Stimulated activated CD4-positive, alpha-beta T cell treated with anti-CD3 and anti-CD28 coated beads, Interleukin-2, amount 100 ng/mL, for 24 hours (primary cell): ENCODE measurements at places on chromosomes 12 and 14.

GRCh38 chr14:32343926-32344430 lies 14.9 kb downstream of the AKAP6 start:
- DNase-seq: no peak

GRCh38 chr14:78697341-78697740 lies 527.2 kb downstream of the NRXN3 start:
- no peak for DNase-seq

DNA sequence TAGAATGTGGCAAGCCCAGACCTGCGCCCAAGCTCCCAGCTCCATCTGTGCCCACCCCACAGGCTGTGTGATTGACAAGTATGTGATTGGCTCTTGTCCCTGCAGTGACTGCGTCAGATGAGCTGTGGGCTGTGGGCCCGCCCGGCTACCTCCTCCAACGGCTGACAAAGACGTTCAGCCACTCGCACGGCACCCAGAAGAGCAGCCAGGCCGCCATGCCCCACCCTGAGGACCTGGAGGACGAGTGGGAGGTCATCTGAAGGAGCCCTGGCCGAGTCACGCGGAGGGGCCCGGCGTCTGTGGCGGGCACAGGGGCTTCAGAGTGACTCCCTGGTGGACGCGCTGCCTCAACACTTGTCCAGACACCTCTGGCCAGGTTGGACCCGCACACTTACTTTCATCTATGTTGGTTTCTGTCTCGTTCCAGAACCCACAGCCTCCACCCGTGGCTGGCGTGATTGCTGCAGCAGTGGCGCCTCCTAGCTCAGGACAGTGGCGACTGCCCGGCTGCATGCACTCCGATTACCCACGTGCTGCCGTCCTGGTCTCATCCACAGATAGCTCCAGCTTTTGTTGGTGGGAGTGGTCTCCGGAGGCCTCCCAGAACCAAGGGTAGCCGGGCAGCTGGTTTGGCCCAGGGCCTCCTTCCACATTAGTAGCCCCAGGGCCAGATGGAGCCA lies 11.4 kb downstream of the ANKRD9 start:
- DNase-seq: no peak

GRCh38 chr14:93861836-93862235 lies 65.3 kb upstream of the FAM181A start:
- no peak for DNase-seq

DNA sequence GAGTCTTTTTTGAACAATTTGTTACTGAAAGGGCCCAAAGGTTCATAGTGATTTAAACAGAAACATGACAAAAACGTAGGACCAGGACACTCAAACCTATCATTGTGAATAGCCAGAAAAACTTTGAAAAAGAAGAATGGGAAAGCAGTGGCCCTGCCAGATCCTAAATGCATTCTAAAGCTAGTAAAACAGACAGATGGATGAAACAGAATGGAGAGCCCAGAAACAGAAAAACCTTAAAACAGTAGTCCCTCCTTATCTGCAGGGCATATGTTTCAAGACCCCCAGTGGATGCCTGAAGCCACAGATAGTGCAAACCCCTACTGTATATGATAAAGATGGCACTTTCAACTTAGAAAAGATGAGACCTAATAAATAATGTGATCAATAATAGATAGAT lies 93.7 kb downstream of the KICS2 start:
- no peak for DNase-seq

- DNase-seq: no peak
Measured at GRCh38 chr12:32826807-32827412, 69.7 kb downstream of the PKP2 start.

GRCh38 chr12:30853561-30854133 lies 72.9 kb upstream of the TSPAN11 start:
- no peak for DNase-seq

GRCh38 chr14:66365388-66365787 lies 120.8 kb upstream of the CCDC196 start:
- no peak for DNase-seq

GRCh38 chr12:19978193-19978592 lies 390.1 kb upstream of the PDE3A start:
- no peak for DNase-seq

DNA sequence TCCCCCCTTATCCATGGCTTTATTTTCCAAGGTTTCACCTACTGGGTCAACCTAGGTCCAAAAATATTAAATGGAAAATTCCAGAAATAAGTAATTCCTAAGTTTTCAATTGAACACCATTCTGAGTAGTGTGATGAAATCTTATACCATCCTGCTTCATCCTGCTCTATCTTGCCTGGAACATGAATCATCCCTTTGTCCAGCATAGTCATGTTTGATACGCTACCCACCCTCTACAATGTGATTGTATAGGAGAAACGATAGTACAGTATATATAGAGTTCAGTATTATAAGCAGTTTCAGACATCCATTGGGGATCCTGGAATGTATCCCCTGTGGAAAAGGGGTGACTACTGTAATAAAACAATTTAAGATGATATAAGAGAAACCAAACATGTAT lies 62.2 kb downstream of the IFNG start:
- no peak for DNase-seq

- peak; percentile 62 for DNase-seq
Measured at GRCh38 chr12:6946033-6946919, 2.5 kb downstream of the C12orf57 start.

DNA sequence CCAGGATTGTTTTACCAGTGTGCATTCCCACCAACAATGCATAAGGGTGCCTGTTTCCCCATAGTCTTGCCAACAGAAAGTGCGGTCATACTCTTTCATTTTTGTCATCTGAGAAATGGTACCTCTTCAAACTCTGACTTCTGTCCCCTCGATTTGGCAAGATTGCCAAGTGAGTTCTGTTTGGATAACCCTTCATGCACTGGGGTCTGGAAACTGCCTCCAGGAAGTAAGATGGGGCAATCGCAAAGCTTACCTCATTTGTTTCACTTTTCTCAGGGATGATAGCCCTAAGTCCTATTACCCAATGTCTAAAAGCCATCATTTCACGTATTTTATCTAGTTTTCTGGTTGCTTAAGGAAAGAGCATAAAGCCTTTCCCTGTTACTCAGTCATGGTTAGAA lies 28.6 kb upstream of the NR1H4 start:
- DNase-seq: no peak

- no peak for DNase-seq
Measured at GRCh38 chr14:38505973-38506249, 250.0 kb upstream of the CLEC14A start.

DNA sequence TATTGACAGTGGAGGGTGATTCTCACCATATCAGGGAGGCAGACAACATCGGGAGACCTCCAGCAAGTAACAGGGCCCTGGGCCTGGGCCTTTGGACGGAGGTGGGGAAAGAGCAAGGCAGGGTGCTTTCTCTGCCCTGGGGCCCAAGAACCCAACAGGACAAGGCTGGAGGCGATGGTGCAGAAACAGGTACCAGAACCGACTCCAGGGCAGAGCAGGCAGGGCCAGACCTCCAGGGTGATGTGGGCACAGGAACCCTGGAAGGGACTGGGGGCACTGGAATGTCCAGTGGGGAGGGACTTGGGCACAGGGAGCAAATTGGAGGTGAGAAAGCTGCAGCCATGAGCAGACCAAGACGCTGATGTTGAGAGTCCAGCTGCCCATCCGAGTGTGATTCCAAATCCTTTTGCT lies 44.4 kb downstream of the PRMT8 start:
- no peak for DNase-seq

- no peak for DNase-seq
Measured at GRCh38 chr14:61211476-61212255, 69.5 kb downstream of the TMEM30B start.

DNA sequence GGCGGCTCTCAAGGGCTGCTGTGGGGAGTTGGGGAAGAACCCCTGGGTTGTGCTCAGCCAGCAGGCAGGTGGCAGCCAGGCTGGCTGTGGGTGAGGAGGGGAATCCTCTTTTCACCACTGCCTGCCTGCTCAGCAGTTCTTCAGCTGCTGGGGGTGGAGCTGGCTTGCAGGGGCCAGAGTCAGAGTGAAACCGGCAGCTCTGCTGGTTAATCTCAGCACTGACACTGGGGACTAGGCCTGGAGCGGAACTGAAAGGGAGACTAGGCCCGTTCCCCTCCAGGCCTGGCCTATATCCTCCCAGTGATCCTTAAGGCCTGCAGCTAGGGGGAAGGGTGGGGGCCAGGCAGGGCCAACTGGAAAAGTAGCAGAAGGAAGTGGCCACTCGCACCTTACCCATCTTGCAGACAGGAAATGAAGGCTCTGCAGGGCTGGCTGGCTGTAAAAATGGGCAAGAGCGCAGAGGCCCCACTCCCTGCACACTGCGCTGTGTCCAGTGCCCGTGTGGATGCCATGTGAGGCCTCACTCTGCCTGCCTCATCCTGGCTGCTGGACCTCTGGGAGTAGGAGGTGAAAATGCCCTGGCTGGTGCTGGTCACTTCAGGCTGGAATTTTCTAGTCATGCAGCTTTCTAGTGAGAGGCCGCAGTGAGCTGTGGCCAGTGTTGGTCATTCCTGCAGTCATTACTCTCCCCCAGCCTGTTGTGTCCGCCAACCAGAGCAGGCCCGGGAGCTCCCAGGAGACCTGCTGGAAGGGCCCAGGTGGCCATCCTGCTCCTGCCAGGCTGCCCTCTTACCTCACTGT lies 39.4 kb downstream of the SH2B3 start:
- peak; percentile 87 for DNase-seq

DNA sequence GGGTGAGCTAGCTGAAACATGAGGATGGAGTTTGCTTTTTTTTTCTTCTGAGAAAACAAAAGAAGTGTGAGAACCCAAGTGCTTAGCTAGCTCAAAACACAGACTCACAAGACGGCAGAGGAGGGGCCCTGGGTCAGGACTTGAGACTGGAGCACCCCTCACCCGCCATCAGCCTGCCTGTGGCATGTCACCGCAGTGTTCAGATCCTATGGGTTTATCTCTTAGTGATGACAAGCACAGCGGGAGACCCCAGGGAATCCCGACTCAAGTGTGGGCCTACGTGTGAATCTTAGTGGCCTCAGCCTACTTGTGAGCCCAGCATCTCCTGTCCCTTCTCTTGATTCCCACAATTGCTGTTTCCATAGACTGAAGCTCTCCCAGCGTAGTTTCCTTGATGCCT lies 22.9 kb downstream of the DYRK4 start:
- no peak for DNase-seq

GRCh38 chr14:54784060-54784459 lies 118.6 kb downstream of the GCH1 start:
- DNase-seq: no peak

GRCh38 chr12:122216445-122216844 lies 9.4 kb downstream of the DIABLO start:
- DNase-seq: no peak

DNA sequence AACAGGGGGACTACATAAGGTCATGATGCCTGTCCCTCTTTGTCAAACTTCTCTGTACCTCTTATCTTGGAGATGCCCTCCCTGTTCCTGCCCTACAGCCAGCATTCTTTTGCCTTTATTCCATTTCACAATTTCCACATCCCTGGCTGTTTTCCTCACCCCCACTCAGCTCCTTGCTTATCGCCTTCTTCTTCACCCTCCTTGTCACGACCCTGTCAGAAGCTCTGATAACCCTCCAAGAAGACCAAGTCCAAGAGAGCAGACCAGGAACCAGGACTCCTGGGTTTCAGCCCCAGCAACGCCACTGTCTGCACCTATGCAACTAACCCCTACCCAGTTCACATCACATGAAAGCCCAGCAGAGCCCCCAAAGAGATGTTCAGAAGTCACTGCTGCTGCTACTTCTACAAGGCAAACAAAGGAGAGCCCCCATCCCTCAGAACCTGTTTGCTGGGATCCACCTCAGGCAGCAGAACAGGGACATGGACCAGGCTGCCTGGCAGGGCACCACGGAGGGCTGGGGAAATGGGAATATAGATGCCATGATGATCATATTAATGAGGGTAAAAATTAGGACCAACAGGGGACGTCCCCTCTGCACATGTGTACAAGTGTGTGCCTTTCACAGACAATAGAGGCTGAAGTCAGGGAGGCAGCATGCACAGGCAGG lies 92.8 kb downstream of the SINHCAF start:
- DNase-seq: no peak

- DNase-seq: no peak
Measured at GRCh38 chr14:89399594-89400068, 17.4 kb downstream of the FOXN3 start.

DNA sequence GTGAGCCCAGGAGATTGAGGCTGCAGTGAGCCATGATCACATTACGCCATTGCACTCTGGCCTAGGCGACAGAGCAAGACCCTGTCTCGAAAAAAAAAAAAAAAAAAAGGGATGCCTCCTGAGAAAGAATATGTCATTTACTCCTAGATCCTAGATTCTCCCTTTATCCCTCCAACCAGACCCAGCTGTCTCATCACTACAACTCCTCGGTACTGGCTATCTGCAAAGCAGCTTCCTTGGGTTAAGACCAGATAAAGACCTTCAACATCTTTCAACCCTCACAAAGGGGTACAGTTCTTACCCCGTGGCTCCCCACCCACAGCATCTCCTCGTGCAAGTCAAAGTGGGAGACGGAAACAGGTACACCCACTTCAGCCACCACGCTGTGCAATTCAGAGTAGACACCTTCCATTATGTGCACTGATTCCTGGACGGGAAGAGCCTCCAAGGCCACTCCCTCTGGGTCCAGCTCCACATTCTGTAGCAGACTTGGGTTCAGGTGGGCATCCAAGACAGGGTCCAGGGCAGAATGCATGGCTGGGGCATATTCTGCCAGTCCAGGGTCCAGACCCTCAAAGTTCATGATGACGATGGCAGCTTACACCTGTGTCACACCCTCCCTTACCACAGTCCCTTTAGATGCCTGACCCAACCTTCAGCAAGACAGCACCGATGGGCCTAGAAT lies 1.1 kb downstream of the PAN2 start:
- no peak for DNase-seq

- DNase-seq: no peak
Measured at GRCh38 chr12:10331642-10332239, 24.1 kb downstream of the KLRD1 start.

- DNase-seq: no peak
Measured at GRCh38 chr12:79635676-79636075, 55.1 kb downstream of the PAWR start.

GRCh38 chr14:68598621-68599447 lies 194.0 kb downstream of the ZFP36L1 start:
- no peak for DNase-seq

- DNase-seq: no peak
Measured at GRCh38 chr14:58882577-58883018, 244.8 kb downstream of the DACT1 start.

GRCh38 chr14:92415969-92416368 lies 93.0 kb downstream of the SLC24A4 start:
- no peak for DNase-seq

GRCh38 chr12:8823565-8824300 lies 1.3 kb downstream of the A2ML1 start:
- DNase-seq: no peak

- peak; percentile 7 for DNase-seq
Measured at GRCh38 chr12:88052686-88053085, 23.5 kb upstream of the C12orf50 start.

DNA sequence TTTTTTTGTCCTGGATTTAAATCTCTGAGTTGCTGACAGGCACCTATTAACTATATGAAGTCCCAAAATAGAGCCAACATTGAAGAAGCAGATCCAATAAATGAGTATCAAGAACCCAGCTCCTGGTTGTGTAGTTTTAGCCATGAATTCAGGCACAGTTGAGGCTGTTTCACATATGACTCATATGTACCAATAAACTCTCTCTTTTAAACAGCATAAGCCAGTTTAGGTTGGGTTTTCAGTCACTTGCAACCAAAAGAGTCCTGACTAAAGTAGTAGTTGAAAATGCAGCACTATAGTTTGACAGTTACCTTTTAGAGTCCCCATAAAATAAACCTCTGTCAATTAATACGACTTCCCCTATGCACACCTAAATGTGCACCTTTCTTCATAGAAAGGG lies 389.9 kb downstream of the RPS29 start:
- no peak for DNase-seq

- no peak for DNase-seq
Measured at GRCh38 chr14:101105045-101105444, 201.5 kb upstream of the RTL1 start.

- DNase-seq: no peak
Measured at GRCh38 chr14:63996625-63997220, 143.9 kb downstream of the SYNE2 start.
